Ammon's horn (tissue), 1 donor: ENCODE measurements at places on chromosomes 2 and 18.

- no peak for DNase-seq
Observed at GRCh38 chr2:80968450-80968849, 663.9 kb upstream of the LRRTM1 start.

GRCh38 chr2:23027396-23027795 lies 357.6 kb upstream of the KLHL29 start:
- no peak for DNase-seq

DNA sequence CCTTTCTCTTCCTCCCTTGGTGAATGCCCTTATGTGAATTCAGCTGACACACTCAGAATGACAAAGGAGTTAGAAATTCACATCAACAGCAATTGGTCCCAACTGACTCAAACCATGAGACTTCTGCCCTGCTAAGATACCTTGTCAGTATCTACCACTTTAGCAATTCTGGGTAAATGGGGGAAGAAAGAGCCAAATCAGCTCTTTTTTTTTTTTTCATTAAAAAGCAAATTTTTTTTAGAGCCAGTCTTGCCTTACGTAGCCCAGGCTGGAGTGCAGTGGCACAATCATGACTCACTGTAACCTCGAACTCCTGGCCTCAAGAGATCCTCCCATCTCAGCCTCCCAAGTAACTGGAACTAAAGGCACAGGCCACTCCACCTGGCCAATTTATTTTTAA lies 1.7 kb upstream of the PPP4R1 start:
- DNase-seq, result no peak

DNA sequence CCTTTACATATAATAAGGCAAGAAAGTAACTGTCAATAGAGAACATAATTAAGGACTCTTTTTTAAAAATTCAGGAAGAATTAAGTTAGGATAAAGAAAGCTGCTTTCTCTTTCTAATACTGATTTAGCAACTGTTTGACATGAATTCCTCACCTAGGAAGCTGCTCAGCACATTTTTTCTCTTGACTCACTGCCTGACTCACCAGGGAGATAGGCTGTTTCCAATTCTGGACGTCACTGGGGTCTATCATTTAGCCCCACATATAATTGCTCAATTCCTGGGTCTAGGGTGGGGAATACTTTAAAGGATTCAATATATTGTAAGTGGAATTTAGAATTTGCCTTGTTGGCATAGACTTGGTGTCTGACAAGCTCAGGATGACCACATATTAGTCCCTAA lies 50.8 kb upstream of the UGP2 start:
- DNase-seq, result no peak

- DNase-seq, result no peak
Observed at GRCh38 chr18:26746398-26746797, 119.1 kb downstream of the AQP4 start.

DNA sequence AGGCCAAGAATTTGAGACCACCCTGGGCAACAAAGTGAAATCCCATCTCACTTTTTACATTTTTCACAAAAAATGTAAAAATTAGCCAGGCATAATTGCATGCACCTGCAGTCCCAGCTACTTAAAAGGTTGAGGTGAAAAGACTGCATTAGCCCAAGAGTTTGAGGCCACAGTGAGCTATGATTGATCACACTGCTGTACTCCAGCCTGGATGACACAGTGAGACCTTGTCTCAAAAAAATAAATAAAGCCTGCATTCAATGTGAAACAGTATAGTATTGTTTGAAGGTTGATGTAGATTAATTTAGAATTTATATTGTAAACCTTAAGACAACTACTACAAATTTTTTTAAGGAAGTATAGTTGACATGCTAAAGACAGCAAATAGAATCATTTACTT lies 53.5 kb downstream of the TBC1D8 start:
- DNase-seq, result no peak

DNA sequence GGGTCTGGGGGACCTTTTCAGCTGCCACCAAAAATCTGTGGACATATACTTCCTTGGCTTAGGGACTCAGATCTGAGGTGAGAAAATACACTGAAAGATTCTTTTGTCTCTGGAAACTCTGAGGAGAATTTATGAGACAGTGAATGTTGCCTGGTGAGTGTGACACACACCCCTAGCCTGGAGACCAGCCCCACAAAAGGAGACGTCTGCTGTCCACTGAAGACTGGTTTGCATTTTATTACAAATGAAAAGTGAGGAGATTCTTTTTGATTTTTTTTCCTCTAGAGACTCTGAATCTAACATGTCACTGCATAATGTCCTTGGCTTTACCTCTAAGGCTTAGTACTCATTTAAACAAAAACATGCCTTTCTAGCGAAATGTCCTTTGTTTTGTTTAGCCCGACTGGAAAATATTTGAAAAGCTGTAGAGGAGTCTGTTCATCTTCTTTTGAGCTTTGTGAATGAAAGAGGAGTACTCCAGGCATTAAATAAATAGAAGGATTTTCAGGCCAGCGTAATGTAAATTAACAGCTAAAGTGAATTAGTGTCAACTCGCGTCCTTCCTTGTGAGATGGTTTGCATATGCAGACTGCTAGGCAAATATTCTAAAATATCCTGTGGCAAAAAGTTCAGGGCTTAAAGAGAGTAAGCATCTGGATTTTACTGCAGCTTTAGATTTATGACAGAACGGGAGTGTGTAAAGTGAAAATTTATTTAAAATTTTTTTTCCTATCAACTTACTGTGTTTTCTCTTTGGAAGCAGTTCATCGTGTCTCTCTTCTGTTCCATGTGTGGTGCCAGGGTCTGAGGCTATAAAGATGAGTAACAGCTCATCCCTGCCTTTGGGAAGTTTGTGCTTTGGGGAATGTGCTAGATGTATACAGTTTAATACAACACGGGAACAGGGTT lies 125.4 kb downstream of the VWA3B start:
- no peak for DNase-seq

- DNase-seq, result no peak
Observed at GRCh38 chr18:55731594-55732042, 143.6 kb upstream of the TCF4 start.

- DNase-seq, result no peak
Observed at GRCh38 chr2:134410006-134410405, 156.1 kb downstream of the MGAT5 start.
